ENCODE measurements at places on chromosomes 1 and 21. TPM values are rescaled to one million over a fixed set of nuclear protein-coding genes. Genes with fewer than 3 reads are reported as not detected.
A peak's percentile ranks its signal among the peaks of the same experiment; 100 is the strongest.

The TNFAIP8L2 gene
- total RNA-seq: 9.2 TPM

The ZNF678 gene
- 19.7 TPM for total RNA-seq

The SPRR1A gene
- not detected for total RNA-seq

The S100A5 gene
- total RNA-seq: not detected

The PLCH2 gene
- total RNA-seq: 1.4 TPM

The PLA2G2A gene
- not detected for total RNA-seq

The LY9 gene
- 42.8 TPM for total RNA-seq

The IVL gene
- not detected for total RNA-seq

The RORC gene
- not detected for total RNA-seq

The PTPN7 gene
- 83.1 TPM for total RNA-seq

The ADGRL4 gene
- not detected for total RNA-seq

The MSTO1 gene
- total RNA-seq: 83.3 TPM

DNA sequence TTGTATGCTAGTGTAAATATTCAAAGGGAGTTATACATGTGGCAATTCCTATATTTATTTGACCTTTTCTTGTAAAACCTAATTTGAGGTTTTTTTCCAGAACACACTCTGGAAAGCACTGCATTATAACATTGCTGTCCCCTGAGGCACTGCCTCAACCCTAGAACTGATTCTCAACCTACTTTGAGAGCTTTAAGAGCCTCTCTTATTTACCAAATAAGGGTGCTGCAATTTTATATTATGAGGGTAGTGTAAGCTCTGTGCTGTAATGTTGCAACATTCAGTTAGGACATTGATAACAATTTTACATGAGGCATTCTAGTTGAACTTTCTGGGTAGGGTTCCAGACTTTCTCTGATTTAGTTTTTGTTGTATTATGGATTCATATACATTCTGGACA is 302.2 kb upstream of the DEPDC1 start:
- DNase-seq: no peak

GRCh38 chr1:55517036-55517435 is 301.9 kb upstream of the USP24 start:
- DNase-seq: no peak

DNA sequence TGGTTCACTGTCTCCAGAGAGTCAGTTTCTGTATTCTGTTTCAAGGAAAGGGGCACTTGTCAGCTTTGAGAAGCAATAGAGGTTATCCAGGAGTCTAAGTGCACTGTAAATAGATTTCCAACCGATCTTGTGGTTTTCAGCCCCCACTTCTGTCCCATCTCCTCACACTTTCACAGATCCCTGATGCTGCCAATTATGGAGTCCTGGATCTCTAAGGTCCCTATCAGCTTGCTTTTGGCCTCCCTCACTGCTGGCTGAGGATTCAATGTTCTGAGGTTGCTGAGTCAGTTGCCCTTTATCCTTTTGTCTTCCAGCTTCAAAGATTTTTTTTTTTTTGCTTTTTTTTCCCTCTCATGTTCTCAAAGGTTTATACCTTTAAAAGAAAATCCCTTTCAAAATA is 98.4 kb downstream of the DIRAS3 start:
- DNase-seq: no peak

- DNase-seq: no peak
These were observed 396.7 kb upstream of the C1orf87 start for GRCh38 chr1:60470246-60470645.

DNA sequence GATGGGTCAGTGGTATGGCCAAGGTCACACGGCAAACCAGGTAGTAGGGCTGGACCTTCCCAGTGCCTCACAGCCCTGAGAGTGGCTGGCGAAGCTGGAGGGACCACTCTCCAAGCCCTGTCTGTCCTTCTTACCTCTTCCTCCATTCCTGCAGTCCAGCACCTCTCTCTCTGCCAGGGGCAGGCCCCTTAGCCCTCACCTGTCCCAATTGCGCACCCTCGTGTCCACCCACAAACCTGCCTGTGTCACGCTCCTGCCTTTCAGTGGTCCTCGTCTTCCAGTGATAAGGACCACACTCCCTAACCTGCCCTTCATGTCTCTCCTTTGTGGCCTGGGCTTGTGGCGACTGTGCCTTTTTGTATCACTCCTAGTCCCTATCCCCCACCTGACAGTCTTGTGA is 3.4 kb downstream of the PODN start:
- no peak for DNase-seq

GRCh38 chr1:185137896-185138545 is 18.7 kb downstream of the TRMT1L start:
- no peak for DNase-seq

DNA sequence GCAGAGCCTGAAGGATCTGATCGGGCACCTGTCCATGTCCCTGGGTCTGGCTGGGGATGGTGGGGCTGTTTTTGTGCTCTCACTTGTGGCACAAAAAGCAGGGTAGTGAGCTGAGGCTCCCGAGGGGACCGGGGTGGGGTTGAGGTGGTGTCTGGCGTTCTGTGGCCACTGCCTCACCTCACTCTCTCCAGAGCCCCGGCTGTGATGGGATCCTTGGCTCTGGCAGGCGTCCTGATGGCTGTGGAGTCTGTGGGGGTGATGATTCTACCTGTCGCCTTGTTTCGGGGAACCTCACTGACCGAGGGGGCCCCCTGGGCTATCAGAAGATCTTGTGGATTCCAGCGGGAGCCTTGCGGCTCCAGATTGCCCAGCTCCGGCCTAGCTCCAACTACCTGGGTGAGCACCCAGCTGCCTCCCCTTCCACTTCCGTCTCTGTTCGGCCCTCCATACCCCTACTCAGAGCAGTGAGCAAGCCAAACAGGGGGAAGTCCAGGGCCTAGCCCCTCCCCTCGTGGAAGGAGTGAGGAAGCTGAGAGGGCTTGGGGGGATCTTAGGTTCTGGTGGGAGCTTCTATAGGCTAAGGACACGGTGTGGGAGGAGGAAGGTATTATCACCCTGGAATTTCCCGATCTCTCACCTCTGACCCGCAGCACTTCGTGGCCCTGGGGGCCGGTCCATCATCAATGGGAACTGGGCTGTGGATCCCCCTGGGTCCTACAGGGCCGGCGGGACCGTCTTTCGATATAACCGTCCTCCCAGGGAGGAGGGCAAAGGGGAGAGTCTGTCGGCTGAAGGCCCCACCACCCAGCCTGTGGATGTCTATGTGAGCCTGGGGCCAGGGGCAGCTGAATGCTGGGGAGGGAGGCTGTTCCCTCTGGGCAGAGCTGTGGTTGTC is 7.0 kb downstream of the ADAMTSL4 start:
- no peak for DNase-seq

GRCh38 chr1:218771931-218772330 is 401.7 kb upstream of the LYPLAL1 start:
- no peak for DNase-seq

DNA sequence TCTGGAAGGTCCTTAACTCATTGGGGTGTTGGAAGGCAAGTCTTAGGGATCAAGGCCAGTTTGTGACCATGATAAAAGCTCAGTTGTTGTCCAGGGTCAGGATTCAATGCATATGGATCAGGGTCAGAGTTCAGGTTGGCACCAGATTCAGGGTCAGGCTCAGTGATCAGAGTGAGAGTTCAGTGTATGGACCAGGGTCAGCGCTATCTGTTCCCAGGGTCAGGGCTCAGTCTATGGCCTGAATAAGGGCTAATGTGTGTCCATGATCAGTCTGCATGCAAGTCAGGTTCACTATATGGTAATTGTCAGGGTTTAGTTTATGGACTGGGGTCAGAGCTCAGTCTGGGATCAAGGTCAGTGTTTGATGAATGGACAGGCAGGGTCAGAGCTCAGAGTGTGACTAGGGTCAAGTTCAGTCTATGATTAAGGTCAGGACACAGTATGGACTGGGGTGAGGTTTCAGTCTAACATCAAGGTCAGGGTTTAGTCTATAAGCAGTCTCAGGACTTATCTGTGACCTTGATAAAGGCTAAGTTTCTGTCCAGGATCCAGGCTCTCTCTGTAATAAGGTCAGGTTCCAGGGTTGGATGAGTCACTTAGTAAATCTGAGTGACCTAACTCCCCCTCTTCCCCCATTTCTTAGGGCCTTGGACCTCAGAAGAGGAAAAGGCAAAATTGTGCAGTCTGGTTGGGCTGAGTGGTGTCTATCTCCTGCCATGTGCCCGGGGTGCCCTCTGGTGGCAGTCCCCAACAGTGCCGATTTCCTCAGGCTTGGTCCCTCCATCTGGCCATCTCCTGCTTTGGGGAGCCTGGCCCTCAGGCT is 23.8 kb downstream of the KNCN start:
- DNase-seq: peak; percentile 67

DNA sequence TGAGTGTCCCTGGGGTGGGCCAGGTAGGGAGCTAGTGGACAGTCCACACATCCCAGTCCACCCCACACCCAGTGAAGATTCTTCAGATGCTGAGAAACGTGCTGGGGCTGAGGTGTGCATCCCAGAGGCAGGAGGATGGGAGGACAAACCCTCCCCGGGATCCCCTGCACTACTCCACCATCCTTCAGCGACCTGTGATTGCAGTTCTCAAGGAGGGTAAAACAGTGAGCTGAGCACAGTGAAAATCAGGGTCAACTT is 51.0 kb downstream of the ELK4 start:
- DNase-seq: no peak

- DNase-seq: no peak
These were observed 2.7 kb downstream of the MAP3K6 start for GRCh38 chr1:27363766-27364695.

GRCh38 chr21:33189237-33189636 is 40.5 kb upstream of the IFNAR2 start:
- DNase-seq: no peak

Measured in OCI-LY7 (cell line).